ENCODE measurements at places on chromosomes 3 and 15. TPM values are rescaled to one million over a fixed set of nuclear protein-coding genes. Genes with fewer than 3 reads are reported as not detected.
A peak's percentile ranks its signal among the peaks of the same experiment; 100 is the strongest.

DNA sequence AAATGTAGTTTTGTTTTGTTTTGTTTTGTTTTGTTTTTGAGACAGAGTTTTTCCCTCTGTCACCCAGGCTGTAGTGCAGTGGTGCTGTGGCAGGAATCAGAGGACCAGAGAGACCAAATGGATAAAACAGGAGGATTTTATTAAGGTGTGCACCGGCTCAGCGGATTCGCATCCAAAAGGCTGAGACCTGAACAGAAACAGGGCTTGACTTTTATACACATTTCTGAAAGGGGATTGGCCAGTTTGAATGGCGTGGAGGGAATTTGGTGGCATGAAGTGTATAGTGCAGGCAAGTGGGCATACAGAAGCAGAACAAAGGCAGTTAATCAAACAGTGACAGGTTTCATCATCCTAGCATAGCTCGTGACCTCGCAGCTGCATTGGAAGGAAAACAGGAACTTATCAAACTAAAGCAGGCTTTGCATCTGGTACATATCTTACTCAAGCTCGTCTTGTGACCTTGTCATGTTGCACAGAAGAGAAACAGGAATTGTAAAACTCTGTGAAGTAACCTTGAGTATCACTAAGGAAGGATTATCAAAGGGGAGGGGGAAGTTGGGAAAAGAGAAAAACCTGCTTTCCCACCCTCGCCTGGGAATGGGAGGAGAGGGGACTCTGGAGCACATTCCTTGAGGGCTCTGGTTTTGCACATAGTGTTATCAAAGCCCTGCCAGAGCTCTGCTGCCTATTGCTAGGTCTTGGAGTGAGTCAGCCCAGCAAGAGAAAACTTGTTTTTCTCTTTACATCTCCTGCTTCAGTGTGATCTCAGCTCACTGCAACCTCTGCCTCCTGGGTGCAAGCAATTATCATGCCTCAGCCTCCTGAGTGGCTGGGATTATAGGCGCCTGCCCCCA, 38.5 kb downstream of the C3orf62 start:
- DNase-seq, result peak; percentile 31

GRCh38 chr3:50139718-50140423, 15.3 kb upstream of the SEMA3F start:
- DNase-seq, result no peak

GRCh38 chr15:31049682-31050615, 51.6 kb downstream of the TRPM1 start:
- no peak for DNase-seq

ATP6V1A gene
- 16.1 TPM for total RNA-seq

DNA sequence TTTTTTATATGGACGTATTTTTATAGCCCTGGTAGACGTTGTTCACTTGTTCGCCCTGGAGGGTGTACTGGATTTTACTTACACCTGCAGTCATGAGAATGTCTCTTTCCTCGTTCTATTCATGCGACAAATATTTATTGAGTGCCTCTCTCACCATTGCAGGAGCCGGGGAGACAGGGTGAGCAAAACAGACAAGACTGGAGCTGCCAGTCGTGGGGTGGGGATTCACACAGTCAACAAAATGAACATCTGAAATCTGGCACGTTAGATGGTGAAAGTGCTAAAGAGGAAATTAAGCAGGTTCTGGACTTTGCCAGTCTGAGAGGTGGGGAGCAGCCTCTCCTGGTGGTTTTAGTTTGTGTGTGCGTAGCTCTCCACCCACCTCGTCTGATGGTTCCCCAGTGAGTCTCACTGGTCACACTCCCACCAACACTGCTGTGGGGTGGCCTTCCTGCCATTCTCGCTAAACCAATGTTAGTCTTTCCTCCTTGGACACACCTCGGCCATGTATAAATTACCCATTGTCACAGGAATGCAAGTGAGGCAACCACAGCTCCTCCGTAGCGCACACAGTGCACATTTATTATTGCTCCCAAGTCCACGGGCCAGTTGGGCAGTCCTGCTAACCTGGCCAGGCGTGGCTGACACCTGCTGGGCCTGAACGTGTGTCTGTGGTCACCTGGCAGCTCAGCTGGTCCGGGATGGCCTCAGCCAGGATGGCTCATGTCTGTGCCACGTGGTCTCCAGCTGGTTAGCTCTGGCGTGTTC, 31.5 kb downstream of the FBLN2 start:
- no peak for DNase-seq

- no peak for DNase-seq
Observed at GRCh38 chr3:52073490-52073889, 17.1 kb upstream of the DUSP7 start.

GRCh38 chr3:197674741-197675562, 61.8 kb downstream of the RUBCN start:
- no peak for DNase-seq

- DNase-seq, result no peak
Observed at GRCh38 chr15:57112178-57112577, 193.7 kb downstream of the TCF12 start.

- no peak for DNase-seq
Observed at GRCh38 chr3:170164717-170165116, 16.8 kb downstream of the PHC3 start.

DNA sequence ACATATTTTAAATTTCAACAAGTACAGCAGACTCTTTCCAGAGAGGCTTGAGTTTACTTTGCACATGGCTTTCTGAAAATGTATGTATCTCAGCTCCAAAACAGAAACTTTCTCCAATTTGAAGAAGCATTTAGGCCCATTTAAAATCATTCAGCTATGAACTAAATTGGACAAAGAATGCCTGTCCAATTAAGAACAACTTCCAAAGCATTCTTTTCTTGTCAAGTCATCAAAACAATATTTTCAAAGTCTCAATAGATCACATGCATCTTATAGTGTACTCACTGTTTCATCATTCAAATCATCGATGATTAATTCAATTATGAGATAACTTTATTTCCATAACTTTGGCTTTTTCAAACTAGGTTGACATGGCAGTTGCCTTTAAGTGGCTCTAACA, 95.2 kb downstream of the KBTBD8 start:
- DNase-seq, result no peak

- no peak for DNase-seq
Observed at GRCh38 chr3:25576831-25577454, 87.8 kb downstream of the TOP2B start.

PLOD2 gene
- total RNA-seq, result 12.5 TPM

- DNase-seq, result no peak
Observed at GRCh38 chr3:59065240-59065639, 15.4 kb upstream of the CFAP20DC start.

TTC21A gene
- 1.5 TPM for total RNA-seq

- no peak for DNase-seq
Observed at GRCh38 chr3:152455989-152456388, 187.3 kb downstream of the MBNL1 start.

ALDH1L1 gene
- total RNA-seq, result 44.3 TPM

DNA sequence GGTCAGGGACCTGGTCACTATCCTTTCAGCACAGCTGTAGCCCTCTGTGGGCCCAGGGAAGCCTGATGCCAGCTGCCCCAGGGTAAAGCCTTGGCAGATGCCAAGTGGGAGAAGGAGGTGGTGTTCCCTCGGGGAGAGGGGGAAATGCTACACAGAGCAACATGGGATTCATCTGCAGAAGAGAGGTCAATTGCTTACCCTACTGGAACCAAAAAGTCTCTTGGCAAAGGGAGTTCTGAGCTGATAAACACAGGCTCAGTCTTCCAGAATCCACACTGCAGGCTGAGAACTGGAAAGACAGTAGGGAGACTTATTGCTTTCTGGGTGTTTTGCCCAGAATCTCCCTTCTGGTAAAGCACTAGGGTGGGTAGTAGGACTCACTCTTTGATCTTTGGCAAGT, 100.1 kb upstream of the NEO1 start:
- DNase-seq, result no peak

CILP gene
- 8.2 TPM for total RNA-seq

DNA sequence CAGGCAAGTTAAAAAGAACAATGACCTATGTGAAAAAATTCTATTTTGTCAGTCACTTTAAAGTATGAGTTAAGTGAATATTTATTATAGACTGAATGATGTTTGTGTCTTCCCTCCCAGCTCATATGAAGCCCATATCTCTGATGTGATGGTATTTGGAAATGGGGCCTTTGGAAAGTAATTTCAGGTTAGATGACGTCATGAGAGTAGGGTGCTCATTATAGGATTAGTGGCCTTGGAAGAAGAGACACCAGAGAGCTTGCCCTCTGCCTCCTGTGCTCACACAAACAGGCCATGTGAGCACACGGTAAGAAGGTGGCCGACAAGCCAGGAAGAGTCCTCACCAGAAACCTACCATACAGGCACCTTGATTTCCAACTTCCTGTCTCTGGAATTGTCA, 138.8 kb upstream of the TNIK start:
- no peak for DNase-seq

DNA sequence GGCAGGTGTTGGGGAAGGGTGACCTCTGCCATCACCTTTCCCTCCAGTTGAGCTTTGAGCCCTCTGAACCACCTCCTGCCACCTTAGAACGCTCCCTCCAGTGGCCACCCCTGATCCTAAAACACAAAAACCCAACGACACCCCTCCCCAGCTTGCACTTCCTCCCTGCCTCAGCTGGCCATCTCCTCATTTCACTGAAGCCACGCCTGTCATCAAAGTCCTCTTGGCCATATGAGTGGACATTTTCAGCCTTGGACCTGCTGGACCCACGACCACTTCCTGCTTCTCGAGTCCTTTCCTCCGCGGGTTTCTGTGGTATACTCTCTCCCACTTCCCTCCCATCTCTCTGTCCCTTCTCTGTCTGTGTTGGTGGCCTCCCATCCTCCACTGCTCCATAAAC, 48.5 kb upstream of the NR2C2 start:
- no peak for DNase-seq

GRCh38 chr3:12265508-12265907, 23.4 kb upstream of the PPARG start:
- no peak for DNase-seq

DNA sequence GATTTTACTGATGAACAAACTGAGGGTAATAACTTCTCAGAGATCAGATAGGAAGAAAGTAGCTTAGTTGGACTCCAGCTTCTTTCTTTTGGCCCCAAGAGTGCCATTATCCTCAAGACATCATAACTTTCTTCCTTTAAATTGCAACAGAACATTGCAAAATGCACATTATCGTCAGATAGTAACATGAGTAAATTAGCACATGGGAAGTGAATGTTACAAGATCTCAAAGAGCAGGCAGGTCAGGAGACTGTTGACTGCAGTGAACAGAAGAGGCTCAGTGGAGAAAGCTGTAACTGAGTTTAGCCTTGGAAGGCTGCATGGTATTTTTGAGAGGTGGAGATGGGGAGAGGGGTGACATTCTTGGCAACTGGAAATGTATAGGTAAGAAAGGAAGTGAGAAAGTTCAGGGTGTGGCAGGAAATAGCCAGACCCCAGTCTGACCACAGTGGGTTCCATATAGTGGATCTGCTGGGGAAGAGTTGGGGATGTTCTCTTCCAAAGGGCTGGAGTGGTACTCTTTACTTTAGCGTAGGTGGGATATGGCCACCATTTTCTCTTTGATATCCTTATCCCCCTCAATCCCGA, 307.7 kb downstream of the RPLP1 start:
- DNase-seq, result no peak

GRCh38 chr3:73467211-73467610, 157.5 kb downstream of the PDZRN3 start:
- no peak for DNase-seq

DCLK3 gene
- 0.05 TPM for total RNA-seq

DNA sequence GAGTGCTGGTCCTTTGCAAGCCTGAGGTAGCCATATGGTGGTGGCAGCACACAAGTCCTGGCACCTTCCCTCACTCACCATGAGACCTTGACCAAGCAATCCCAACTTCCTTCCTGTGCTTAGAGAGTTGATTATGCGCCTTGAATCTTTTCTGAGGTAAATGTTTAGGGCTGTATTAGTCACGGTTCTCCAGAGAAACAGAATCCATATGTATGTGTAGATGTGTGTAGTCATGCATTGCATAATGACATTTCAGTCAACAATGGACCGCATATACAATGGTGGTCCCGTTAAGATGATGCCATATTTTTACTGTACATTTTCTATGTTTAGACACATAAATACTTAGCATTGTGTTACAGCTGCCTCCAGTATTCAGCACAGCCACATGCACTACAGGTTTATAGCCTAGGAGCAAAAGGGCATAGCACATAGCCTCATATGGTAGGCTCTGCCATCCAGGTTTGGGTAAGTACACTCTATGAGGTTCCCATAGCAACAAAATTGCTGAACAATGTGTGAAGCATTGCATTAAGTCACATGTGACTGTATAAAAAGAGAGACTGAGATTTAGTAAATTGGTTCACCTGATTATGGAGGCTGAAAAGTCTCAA, 20.2 kb upstream of the NUP210 start:
- no peak for DNase-seq

- DNase-seq, result no peak
Observed at GRCh38 chr3:20394243-20394642, 208.2 kb upstream of the SGO1 start.

DNA sequence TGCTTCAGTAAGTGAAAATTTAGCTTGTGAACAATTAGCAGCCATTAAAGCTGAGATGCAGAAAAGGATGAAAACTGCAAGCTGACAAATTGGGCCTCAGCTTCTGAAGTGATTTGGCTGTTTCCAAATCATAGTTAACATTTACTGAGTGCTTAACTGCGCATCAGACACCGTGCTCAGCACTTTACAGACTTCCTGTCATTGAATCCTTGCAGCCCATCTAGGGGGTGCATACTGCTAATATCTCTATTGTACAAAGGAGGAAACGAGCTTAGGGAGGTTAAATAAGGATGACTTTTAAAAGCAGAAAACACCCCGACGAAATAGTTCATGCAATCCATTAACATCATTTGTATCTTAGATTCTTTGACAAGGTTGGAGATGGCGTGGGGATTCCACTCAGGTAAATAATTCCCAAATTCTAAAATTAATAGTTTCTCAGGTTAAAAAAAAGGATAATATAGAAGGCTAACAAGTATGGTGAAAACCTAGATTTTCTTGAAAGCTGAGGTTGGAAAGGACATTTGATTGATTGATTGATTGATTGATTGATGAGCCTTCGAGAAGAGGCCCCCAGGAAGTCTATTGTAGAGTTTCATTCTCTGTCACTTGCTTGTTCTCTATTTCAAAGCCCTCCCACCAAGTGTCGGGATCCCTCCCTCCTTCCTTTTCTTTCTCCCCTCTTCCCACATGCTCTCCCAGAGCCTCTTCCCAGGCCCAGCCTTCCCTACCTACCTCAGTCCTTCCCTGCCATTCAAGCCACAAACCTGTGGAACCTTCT, 23.5 kb upstream of the EPHB3 start:
- DNase-seq, result no peak

DNA sequence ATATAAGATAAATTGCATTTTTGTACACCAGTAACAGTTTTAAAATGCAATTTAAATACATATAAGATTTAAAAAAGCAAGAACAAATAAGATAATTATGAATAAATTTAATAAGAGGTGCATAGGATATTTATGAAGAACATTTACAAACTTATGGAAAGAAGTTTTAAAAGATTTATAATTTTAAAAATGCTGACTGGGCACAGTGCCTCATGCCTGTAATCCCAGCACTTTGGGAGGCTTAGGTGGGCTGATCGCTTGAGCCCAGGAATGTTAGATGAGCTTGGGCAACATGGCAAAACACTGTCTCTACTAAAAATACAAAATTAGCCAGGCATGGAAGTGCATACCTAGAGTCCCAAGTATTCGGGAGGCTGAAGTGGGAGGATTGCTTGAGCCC, 37.8 kb downstream of the EOMES start:
- no peak for DNase-seq
